Hypothalamus (tissue), 51 donors: ENCODE measurements at places on chromosomes 13 and 19.

GRCh38 chr13:55062662-55063061, 2034.0 kb downstream of the OLFM4 start:
- DNase-seq, result no peak

GRCh38 chr19:29372921-29373797, 152.6 kb upstream of the VSTM2B start:
- no peak for DNase-seq

GRCh38 chr19:34991542-34992333, 8.4 kb upstream of the GRAMD1A start:
- no peak for DNase-seq

- DNase-seq, result no peak
These were observed 109.7 kb downstream of the LRCH1 start for GRCh38 chr13:46662690-46663089.

DNA sequence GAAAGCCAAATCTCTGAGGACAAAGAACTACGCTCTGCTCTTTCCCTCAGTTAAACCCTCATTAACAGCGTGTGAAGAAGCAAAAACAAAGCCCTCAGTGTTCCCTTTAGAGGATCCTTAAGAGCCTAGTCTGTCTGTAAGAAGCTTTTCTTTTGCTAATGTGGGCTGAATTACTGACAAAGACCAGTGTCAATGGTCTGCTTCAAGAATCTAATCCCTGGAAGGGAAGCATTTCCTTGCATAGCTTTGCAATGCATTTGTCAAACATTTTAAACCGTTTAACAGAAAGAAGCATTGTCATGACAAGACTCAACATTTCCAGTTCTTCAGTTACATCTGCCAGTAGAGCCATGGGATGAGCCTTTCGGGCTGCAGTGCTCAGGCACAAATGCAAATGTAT, 64.9 kb downstream of the EDNRB start:
- peak; percentile 17 for DNase-seq

- no peak for DNase-seq
These were observed 1091.8 kb downstream of the PCDH9 start for GRCh38 chr13:66138172-66138811.

DNA sequence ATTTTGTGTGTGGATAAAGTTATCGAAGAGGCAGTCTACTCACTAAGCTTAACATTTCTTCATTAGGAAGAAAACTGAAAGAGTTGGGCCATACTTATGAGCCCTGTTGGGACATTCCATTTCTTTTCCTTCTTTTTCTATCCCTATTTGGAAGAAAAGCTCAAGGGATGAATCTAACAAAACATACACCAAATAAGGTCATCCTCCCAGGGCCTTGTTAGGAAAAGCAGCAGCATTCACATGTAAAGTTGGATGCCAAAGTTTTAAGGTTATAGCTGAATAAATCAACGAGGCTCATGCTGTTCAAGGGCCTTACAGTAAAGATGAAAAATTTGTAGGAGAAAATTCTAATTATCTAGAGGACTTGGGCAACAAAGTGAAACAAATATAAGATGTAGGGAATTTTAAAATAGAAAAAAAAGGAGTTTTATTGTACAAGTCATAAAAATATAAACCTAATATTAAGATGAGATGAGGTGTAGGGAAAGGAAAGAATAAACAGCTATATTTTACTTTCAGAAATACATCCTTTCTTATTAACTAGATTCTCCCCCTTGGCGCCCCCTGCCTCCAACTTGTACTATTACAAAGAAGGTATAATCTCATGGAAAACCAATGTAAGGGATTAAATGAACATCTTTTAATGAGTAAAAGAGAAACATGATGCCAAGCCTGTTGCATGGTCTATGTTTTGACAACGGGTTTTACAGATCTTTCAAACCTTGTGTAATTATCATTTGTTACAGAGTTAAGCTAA, 160.4 kb downstream of the PCDH20 start:
- DNase-seq, result no peak

DNA sequence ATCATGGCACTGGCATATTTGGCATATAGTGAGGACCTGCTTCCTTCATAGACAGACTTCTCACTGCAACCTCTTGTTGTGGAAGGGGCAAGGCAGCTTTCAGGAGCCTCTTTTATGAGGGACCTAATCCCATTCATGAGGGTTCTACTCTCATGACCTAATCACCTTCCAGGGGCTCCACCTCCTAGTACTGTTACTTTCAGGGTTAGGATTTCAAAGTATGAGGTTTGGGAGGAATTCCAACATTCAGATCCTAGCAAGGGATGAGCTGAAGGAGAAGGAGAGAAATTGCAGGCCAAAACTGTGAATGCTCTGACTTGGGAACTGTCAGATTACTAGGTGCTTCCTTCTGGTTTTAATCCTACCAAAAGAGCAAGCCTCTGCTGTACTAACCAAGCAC, 87.8 kb downstream of the LMO7 start:
- DNase-seq, result no peak

DNA sequence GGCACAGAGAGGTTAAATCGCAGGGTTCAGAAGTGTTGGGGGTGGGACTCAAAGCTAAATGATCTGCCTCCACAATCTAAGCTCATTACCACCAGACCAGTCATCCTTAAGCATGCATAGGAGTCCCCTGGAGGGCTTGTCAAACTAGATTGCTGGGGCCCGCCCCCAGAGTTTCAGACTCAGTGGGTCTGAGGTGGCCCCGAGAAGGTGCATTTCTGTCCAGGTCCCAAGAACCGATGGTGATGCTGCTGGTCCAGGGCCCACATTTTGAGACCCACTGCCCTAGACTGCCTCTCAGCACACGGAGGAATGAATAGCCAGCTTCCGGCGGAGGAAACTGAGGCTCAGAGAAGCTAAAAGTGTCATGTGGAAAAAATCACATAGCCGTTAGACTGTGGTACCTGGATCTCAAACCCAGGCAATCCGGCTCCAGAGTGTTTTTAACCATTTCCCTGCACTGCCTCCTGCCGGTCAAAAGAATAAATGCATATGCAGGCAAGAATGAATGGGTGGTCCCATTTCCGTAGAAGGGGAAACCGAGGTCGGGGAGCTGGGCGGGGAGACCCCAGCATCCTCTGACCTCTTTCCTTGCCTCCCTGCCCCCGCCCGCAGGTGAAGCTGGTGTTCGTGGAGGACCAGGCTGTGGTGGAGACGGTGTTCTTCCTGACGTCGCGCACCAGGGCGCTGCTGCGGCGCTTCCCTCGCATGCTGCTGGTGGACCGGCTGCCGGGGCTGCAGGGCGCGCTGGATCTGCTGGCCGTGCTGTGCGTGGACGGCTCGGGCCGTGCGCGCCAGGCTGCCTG, 23.8 kb downstream of the ZSWIM9 start:
- no peak for DNase-seq

DNA sequence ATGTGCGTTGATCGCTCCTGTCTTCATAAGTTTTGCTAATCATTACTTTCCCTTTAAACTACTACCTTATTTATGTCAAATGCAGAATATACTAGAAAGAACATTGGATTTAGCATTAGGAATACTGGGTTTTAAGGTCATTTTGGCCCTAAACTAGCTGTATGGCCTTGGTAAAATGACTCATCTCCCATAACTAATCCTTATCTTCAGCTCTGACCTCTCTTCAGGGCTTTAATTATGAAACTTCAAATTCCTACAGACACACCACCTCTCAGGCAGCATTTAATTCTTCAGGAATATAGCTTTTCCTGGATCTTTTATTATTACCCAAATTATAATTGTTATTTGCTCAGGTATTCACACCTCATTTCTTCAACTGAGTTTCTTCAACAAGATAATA, 121.2 kb downstream of the STARD13 start:
- DNase-seq, result no peak

GRCh38 chr19:39539165-39539517, 820 bp downstream of the EID2 start:
- no peak for DNase-seq

- DNase-seq, result no peak
These were observed 1019.0 kb downstream of the DIAPH3 start for GRCh38 chr13:59144700-59145099.

GRCh38 chr13:42056146-42056545, 7.7 kb downstream of the DGKH start:
- DNase-seq, result no peak

DNA sequence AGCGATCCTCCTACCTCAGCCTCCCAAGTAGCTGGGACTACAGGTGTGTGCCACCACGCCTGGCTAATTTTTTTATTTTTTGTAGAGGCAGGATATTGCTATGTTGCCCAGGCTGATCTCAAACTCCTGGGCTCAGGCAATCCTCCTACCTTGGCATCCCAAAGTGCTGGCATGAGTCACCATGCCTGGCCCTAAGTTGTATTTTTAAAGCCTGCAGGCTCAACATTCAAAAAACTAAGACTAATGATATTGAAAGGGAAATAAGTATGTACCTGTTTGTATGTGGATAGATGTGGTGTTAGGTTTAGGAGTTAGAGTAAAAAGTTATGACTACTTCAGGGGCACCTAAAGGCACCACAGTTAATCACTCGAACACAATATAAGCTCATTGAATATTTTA, 5.4 kb upstream of the IPO5 start:
- DNase-seq, result no peak

- DNase-seq, result no peak
These were observed 38.6 kb downstream of the LIG4 start for GRCh38 chr13:108176685-108177274.

- DNase-seq, result no peak
These were observed 1632.0 kb downstream of the PCDH9 start for GRCh38 chr13:65597839-65598818.

GRCh38 chr13:73428706-73429105, 369.9 kb downstream of the KLF5 start:
- no peak for DNase-seq

- DNase-seq, result no peak
These were observed 16.1 kb upstream of the SLC15A1 start for GRCh38 chr13:98768522-98768921.

DNA sequence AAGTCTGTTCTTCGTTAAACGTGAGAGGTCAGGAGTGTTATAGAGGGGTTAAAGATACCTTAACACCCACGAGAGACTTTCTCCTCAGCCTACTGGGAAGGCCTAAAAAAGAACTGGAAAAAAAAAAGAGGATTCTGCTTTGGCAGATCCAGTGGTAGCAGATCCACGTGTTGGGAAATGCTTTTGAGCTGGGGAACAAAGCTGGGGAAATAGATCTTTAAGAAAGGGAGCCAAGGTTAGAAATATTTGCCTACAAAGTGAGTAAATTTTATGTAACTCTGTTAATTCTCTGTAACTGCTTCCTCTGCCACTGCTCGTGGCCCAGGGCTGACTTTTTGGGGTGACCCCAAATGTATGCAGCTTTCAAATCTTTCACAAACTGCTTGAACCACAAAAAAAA, 11.7 kb downstream of the RFX2 start:
- no peak for DNase-seq

GRCh38 chr13:51861723-51862300, at the start of gene CCDC70:
Gene CCDC70, plus strand, starts transcription at chr13:51861969. Its CDS starts 3,443 bp downstream, at chr13:51865412.
- DNase-seq, result no peak
